ENCODE measurements at places on chromosomes 3 and 15.

GRCh38 chr3:128466840-128467541 is at the start of gene DNAJB8:
DNAJB8 (minus strand) TSS chr3:128466890; CDS start chr3:128463245, 3,645 bp downstream.
- peak; percentile 48 for DNase-seq

DNA sequence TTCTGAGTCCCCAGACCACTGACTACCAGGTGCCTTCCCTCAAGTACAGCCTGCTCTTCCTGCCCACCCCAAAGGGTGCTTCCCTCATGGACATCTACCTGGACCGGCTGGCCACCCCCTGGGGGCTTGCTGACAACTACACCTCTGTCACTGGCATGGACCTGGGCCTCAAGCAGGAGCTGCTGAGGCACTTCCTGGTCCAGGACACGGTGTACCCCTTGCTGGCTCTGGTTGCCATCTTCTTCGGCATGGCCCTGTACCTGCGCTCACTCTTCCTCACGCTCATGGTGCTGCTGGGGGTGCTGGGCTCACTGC is 9.3 kb downstream of the DISP2 start:
- DNase-seq: no peak

DNA sequence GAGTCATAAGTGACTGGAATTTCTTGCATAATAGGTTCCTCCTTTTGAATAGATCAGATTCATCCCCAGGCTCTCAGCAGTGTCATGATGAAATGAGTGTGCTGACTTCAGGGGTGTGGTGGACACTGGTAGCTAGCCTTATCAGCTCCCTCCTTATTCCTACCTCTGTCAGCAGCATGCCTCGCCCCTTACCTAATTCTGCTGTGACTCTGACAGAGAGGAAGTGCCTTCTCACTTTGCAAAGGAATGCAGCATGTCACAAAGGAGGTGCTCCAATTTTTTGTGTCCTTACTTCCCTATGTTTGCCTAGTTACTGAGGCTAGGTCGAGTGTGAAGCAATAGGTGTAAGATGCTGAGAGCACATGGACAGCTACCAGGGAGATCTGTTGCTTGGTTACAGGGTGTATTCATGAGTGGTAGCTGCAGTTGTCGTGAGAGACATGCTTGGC is 90.6 kb downstream of the TNFAIP8L3 start:
- DNase-seq: no peak

DNA sequence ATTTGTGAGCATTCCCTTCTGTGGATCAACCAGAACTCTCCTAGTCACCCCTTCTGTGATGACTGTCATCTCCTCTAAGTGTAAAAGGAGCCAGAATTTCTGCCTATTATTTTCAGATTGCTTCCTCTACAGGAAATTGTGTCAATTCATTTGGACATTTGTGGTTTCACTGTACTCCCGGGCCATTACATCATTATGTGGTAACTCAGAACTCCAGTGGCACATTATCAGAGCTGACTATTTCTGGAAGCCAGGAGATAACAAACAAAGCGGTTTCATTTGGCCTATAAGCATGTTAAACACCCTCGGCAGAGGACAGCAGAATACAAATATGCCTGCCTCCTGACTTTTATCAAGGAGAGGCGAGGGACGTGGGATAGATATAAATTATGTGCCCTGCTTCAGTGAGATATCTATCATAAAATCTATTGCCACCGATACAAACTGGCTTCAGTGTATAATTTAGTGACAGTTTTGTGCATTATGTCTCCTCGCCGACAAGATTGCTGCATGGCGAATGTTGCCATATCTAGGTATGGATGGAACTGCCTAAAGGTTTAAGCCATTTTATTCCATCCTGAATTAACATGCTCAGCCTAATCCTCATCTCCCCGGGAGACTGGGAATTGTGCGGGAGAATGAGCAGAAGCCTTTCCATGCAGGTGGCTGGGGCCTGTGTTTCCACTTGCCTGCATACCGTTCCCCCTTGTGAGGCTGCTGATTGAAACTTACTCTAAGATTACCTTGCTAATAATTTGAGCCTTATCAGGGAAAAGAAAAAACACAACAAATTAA is 193.4 kb upstream of the SEMA6D start:
- DNase-seq: no peak

- DNase-seq: no peak
Measured at GRCh38 chr15:68344600-68344999, 67.1 kb downstream of the FEM1B start.

DNA sequence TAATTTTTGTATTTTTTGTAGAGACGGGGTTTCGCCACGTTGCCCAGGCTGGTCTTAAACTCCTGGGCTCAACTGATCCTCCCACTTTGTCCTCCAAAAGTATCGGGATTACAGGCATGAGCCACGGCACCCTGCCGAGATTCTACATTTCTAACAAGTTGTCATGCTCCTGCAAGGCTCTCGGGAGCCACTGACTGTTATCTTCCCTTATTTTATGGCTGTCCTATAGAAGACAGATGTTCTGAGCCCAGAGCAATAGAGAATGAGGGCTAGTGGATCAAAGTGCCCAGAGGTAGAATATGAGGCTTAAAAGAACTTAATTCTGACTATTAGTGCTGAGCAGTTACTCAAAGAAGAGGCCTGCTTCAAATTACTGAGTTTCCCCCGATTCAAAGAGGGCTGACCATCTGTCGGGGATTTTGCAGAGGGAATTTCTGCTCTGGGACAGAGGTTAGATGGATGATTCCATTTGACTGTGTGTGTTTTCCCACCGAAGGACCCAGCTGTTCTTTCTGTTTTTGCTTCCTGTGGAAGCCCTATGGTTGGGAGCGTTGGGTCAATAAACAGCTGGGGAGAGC is 39.5 kb downstream of the ITPR1 start:
- DNase-seq: no peak

- DNase-seq: no peak
Measured at GRCh38 chr3:71652781-71653413, 69.4 kb upstream of the FOXP1 start.

DNA sequence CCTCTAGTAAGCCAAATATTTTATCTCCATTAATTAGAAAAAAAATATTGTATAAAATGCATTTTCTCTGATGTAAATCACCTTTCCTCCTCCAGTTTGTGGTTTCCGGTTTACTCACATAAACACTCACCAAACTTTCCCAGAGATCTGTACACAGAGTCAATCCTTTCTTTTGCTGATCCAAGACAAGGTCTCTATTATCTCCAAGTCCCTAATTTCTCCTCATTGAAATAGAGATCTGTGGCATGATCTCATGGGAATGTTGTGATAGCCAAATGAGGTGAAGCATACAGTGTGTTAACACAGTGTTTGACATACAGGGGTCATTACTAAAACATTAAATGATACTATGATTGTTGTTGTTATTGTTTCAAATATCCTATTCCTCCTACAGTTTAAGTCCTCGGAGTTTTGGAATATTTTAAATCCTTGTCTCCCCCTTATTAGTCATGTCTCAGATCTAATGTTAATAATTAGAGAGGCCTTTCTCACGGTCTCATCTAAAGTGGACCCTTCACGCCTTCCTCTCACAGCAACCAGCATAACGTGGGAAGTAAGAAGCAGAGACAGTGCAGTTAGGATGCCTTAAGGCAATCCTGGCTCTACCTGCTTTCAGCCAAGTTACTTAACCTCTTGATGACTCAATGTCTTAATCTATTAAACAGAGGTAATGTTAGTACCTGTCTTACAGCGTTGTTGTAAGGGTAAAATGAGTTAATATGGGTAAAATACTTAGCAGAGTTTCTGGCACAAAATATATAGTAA is 333.3 kb downstream of the GRM7 start:
- no peak for DNase-seq

DNA sequence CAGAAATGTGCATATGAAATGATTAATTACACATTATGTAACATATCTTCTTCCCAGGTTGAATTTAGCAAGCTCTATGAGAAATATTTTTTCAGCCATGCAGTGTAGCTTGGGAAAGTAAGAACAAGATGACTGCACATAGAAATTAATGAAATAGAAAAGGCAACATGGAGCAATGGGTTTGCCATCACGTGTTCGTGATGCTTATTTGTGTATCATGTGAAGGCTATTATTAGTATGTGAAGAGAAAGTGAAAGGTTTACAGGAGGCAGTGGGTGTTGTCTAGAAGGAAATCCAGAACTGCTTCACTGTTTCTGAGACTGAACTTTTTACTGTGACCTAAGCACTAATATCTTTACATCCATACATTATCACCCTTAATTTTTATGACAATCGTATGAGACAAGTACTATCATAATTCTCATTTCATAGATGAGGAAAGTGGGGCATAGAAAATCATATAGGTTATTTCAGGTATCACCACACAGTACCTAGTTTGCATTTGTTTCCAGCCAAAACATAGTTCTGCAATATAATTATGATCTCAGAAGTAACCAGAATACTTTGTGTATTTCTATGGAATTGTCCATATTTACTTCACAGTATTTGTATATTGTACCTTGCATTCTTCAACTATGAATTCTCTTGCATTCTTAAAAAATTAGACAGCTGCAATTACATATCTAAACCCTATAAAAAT is 14.9 kb downstream of the SERPINI1 start:
- no peak for DNase-seq

DNA sequence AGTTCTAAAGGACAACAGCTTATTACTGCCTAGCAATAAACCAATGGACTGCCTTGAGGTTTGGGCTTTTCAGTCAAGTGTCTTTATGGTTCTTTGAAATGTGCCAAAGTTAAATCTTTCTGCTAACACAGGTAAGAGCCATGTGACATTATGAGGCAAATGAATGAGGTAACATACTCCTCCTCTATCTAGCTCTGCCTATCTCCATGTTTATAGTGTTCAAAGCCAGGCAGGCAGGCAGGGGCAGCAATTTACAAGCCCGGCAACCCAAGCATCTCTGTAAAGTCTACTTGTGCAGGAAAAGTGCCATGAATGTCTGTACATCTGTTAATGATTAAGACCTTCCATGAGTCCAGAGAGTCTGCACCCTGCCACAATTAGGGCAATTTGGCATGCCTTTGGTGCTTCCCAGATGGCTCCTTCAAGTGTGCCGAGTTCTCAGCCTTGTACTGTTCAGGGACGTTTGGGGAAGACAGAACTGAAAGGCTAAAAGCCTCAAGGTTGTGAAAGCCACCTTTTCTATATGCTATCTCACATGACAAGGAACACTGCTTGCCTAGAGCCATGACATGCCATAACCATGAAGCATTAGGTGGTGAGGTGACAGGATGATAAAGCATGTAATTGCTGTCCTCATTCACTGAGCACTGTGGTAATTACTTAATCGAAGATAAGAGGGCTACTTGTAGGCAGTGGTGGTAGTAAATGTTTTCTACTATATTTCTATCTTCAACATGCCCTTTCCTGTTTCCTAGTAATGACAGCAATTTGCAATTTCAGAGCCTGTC is 41.4 kb upstream of the EIF1B start:
- no peak for DNase-seq

GRCh38 chr15:82714016-82714415 is 4.3 kb upstream of the AP3B2 start:
- DNase-seq: no peak

GRCh38 chr3:15096046-15096445 is 2.9 kb downstream of the RBSN start:
- DNase-seq: no peak

DNA sequence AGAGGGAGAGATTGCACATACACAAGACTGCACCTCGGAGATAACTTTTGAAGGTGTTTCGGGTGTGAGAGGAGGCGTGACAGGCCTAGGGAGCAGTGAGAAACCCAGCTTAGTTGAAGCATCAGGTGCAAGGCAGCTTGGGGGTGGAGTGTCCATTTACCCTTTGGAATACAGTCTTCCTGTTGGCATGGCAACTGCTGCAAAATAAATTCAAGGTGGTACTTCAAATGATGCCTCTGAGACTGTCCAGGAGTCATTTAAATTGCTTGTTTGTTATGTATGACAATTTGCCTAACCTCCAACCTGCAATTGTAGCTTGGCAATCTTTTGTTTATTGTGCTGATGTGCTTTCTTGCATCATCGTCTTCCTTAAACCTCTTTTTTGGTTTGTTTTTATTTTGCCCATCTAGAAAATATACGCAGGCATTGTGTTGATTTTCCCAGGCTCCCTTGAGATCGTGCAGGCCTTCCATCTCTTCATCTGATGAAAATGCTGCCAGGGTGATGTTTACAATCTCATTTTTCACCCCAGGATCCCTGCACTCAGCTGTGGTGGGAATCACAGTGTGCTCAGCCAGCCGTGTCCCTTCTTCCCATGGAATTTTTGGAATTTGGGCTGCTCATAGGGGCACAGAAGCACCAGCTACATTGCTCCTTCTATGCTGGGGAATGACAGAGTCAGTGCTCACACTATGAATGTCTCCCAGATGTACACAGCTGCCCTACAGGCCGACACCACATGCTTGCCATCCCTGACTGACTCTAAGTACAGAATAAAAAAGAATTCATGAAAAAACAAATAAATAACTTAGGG is 583.1 kb upstream of the CFAP20DC start:
- DNase-seq: no peak

GRCh38 chr3:140249188-140249587 is 314.2 kb downstream of the CLSTN2 start:
- DNase-seq: no peak

- no peak for DNase-seq
Measured at GRCh38 chr3:188706176-188706575, 465.6 kb upstream of the TPRG1 start.

DNA sequence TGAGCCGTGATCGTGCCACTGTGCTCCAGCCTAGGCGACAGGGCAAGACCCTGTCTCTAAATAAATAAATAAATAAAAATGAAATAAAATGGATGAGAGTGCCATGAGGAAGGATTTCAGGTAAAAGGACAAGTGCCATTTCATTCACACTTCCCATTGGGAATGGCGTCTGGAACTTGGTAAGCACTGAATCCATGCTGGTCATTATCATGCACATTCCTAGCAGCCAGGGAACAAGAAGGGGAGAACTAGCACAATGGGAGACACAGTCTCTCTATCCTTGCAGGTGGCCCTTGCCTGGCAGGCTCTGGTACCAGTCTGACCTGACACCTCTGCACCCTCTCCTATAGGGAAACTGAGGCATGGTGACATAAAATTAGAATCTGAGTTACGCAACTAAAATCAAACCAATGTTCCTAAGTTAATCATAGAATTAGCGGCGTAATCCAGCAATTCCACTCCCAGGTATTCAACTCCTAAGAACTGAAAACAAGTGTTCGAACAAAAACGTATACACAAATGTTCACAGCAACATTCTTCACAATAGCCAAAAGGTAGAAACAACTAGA is 70.8 kb upstream of the MFGE8 start:
- DNase-seq: no peak

GRCh38 chr3:49164983-49165720 is 979 bp downstream of the CCDC71 start:
- no peak for DNase-seq

- DNase-seq: no peak
Measured at GRCh38 chr15:85785887-85786780, 8.6 kb downstream of the KLHL25 start.

DNA sequence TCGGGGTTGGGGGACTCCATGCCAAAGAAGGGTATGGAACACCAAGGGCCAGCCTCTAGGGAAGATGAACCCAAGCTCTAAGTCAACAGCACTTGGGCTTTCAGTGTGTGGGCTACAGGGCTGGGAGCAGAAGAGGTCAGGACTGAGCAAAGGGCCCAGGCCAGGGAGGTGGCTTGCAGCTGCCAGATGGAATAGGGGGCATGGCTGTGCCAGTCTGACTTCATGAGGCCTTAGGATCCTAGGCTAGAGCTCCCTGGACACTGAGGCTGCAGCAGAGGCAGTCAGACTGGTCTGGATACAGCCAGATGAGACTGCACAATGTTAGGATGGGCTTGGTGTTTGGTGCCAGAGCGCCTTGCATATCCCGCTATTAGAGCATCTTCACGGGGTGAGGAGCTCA is 3.8 kb downstream of the RASGRF1 start:
- DNase-seq: no peak

Measured in T-helper 2 cell treated with Interferon-gamma antibody and Interleukin-4, amounts not matched to agents 5 μg/mL and 100 μg/mL, for 36 hours (primary cell).